ENCODE measurements at places on chromosomes 11 and 22.

- DNase-seq, result no peak
Observed at GRCh38 chr11:1301220-1302000, 8.0 kb downstream of the TOLLIP start.

- DNase-seq, result no peak
Observed at GRCh38 chr11:70703141-70704064, 305.1 kb downstream of the CTTN start.

DNA sequence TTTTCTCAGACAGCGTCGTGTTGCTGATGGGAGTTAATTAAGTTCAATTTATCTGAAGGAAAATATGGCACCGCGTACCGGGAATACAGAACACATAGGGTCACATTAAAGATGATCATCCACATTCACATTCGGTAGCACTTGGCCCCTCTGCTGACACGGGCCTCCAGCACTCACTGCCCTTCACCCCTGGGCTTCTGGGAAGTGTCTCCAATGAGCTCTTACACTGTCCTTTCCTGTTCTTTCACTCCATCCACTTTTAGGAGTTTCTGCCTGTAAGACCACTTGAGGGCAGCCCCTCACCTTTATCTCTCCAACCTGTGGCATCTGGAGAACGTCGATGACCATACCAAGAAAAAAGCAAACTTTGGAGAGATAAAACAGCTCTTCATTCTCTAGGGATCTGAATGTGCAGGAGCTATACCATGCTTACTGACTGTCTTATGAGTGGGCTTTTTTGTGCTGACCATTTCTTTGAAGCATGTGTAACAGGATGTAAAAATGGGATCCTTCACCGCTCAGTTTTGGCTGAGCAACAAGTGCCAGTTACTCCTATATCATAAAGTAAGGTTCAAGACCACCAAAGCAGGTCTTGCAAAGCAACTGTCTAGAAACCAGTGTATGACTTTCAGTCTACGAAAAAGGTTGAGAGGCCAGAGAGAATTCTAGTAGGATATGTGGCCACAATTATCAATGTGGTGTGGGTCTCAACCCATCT lies 1.1 kb upstream of the SERGEF start:
- DNase-seq, result no peak

DNA sequence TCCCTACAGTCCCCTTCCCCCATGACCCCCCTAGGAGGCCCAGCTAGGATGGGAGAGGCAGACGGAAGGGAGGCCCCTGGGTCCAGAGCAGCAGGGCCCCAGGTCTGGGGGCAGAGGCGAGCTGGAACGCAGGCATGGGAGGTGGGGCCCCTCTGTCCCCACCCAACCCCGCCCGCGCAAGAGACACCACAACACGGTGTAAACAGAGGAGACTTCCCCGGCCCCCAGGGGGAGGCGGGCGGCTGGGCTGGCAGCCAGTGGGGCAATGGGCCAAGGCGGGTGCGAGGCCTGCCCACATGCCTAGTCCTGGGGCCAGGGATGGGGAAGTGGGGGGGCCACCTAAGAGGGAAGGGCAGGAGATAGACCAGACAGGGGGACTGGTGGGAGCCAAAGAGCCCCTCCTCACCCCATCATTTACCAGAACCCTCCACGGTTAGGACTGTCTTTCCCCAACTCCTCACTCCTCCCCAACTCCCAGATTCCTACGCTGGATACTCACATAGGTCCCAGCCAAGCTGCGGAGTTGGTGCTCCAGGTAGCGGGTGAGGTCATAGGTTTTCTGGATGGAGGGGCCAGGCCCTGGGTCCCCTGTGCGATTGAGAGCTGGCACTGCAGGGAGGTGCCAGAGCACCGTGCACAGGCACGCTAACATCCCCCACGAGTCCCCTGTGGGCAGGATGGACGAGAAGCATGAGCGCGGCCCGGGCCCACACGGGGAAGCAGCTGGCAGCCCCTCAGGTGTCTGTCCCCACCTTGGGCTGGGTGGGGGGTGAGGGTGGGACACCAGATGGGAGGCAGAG lies 6.2 kb downstream of the CLCF1 start:
- DNase-seq, result no peak

DNA sequence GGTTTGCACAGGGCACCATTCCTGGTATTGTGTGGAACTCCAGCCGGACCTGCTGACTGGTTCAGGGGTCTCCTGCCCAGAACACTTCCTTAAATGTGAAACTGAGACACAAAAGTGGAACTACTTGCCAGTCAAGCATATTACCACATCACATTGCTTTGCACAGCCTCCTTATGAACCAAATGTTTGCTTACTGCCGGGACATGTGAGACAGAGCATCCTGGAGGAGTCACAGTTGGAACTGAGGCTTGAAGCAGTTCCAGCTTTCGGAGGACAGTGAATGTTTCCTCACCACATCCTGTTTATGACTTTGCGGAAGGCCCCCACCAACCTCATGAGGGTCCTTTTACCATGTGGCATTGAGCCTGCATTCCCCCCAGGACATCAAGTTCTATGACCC lies 105.8 kb upstream of the ARHGAP42 start:
- no peak for DNase-seq
